ENCODE measurements at places on chromosomes 6 and 20.
A peak's percentile ranks its signal among the peaks of the same experiment; 100 is the strongest.

DNA sequence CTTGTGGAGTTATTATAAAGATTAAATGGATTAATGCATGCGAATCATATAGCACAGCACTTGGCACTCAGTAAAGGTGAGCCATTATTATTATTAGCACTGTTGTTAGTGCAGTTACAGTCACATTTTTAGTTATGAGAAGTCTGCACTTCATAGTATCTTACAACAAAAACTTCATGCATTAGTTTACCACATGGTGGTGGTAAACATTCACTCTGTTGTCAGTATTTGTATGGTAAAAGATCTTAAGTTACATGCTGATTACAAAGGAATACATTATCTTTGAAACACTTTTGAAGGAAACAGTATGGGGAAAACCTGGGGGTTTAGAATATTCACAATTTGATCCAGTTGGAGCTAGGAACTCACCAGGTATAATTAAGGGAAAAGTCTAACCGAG lies 20.8 kb downstream of the TMEM14A start:
- H3K27ac ChIP-seq: no peak overlapping the region
- no peak overlapping the region for H3K4me3 ChIP-seq

DNA sequence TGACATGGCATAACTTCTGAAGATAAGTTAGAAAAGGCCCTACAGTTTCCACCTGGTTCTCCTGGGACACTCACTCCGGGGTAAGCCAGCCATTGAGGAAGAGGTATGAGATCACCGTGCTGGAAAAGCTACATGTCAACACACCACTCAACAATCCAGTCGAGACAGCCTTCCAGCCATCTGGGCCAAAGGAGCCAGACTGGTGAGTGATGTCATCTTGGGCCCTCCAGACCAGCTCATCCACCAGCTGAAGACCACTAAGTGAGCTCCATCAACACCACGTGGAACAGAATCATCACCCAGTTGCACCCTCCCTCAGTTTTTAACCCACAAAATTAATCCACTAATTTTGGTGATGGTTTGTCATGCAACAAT lies 32.3 kb upstream of the RSPO4 start:
- no peak for DNase-seq
- H3K27ac ChIP-seq: no peak overlapping the region
- H3K4me1 ChIP-seq: peaks cover 8% of the 10 kb centered on the region
- H3K4me3 ChIP-seq: no peak overlapping the region

- H3K27ac ChIP-seq: no peak overlapping the region
- DNase-seq: peak; percentile 62
- no peaks in the 10 kb centered on the region for H3K36me3 ChIP-seq
- no peaks in the 10 kb centered on the region for H3K27me3 ChIP-seq
- H3K4me1 ChIP-seq: peaks cover 14% of the 10 kb centered on the region
These were observed 79.7 kb downstream of the SYNJ2 start for GRCh38 chr6:158061361-158061708.

DNA sequence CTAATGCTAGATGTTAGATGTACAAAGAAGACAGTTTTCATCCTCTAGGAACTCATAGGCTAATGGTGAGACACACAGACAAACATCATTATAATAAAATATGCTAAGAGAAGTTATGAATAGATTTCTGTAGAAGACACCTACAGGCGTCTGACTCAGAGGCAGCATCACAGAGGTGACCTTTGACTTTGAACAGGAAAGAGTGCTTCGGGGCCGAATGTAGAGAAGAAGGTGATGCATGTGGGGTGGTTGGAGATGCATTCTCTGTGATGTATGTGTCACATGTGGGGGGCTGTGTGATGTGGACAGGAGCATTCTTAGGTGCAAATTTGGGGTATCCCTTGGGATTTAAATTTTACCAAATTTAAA lies 6.8 kb downstream of the GUCA1A start:
- peaks cover 14% of the 10 kb centered on the region for H3K27me3 ChIP-seq
- H3K4me1 ChIP-seq: no peaks in the 10 kb centered on the region
- H3K27ac ChIP-seq: no peak overlapping the region
- DNase-seq: no peak
- H3K36me3 ChIP-seq: no peaks in the 10 kb centered on the region

DNA sequence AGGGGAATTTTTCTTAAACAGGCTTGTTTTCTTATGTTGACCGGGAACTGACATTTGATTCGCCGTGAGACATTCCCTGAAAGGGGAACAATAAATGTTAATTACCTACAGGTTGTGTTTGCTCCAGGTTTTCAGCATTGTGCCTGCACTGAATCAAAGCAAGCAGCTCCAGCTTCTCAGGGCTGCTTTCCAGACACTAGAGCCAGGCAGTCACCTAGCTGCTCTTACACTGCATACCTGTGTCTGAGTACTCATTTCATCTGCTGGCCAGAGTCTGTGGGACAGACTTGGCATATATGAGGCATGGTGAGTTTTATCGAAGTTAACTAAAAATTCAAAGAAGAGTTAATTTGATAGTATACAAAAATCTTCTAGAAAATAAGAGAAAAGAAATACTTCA lies 951.8 kb upstream of the MAP3K7 start:
- DNase-seq: no peak
- no peak overlapping the region for H3K4me3 ChIP-seq
- no peaks in the 10 kb centered on the region for H3K36me3 ChIP-seq
- no peaks in the 10 kb centered on the region for H3K27me3 ChIP-seq
- H3K4me1 ChIP-seq: no peaks in the 10 kb centered on the region

DNA sequence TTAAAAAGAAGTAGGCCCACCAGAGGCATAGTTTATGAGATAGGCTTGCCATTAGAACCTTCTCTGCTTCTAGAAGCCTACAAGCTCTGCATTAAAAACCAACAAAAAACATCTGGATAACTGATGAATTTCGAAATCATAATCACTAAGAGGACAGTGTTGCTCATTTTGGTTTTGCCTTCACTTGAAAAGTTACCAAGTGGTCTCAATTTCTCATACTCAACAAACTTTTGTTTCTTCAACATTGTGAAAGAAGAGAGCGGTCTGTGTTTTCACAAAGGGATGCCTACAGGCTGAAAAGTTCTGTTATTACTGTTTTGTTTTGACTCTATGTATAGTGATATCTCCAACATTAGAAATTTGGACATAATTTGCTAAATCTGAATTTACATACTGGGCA lies 98.9 kb downstream of the PDSS2 start:
- no peak overlapping the region for H3K4me3 ChIP-seq
- H3K27me3 ChIP-seq: no peaks in the 10 kb centered on the region
- peaks cover 5% of the 10 kb centered on the region for H3K36me3 ChIP-seq
- no peak for DNase-seq
- H3K4me1 ChIP-seq: no peaks in the 10 kb centered on the region

DNA sequence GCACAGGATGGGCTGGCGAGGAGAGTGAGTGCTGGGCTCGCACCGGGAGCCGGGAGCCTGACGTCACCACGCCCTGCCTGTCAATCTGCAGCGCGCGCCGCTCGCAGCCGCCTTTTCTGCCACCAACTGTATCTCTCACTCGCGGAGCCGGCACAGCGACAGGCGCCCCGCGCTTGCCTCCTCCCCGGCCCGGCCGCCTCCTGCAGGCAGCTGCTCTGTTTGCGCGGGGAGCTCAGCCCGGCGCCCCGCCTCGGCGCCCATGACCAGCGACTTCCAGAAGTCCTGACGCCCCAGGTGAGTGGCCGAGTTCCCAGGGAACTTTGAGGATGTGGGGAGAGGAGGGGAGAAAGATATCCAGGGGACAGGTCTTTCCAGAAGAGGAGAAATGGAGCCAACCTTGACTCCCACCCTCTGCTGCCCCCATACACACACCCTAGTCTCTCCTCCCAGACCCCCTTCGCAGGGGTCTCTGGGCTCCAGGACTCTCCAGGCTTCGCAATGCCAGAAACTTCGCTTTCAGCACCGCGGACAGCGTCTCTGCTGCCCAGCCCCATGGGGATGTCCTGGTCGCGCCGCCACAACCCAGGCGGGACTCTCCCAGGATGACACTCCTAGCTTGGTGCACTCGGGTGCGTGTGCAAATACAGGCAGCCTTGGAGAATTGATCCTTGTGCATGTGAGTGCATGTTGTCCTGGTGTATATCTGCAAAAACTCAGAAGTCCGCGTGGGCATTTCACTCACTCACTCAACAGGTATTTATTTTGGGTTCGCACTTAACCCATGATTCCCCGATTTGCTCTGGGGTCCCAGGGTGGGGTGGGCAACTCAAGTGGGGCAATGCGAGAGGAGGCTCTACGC lies at the start of gene GPR6:
GPR6 (plus strand) TSS at position 138 of the 859 bp plus-strand sequence. CDS start 802 bp downstream, outside the sequence.
- H3K36me3 ChIP-seq: no peaks in the 10 kb centered on the region
- no peak within 1 kb of the TSS for H3K4me3 ChIP-seq
- no peak within 1 kb of the TSS for H3K27ac ChIP-seq
- DNase-seq: peak; percentile 83
- H3K4me1 ChIP-seq: no peaks in the 10 kb centered on the region

GRCh38 chr20:5719861-5720403 lies 30.3 kb upstream of the SHLD1 start:
- H3K4me3 ChIP-seq: no peak overlapping the region
- H3K27ac ChIP-seq: no peak overlapping the region
- no peaks in the 10 kb centered on the region for H3K27me3 ChIP-seq
- H3K4me1 ChIP-seq: peaks cover 8% of the 10 kb centered on the region
- H3K36me3 ChIP-seq: no peaks in the 10 kb centered on the region

- peak overlapping the region; percentile 51 for H3K27ac ChIP-seq
- H3K27me3 ChIP-seq: no peaks in the 10 kb centered on the region
- no peak overlapping the region for H3K4me3 ChIP-seq
- H3K4me1 ChIP-seq: no peaks in the 10 kb centered on the region
- DNase-seq: peak; percentile 87
These were observed 468.0 kb downstream of the PREX1 start for GRCh38 chr20:48359692-48360341.

DNA sequence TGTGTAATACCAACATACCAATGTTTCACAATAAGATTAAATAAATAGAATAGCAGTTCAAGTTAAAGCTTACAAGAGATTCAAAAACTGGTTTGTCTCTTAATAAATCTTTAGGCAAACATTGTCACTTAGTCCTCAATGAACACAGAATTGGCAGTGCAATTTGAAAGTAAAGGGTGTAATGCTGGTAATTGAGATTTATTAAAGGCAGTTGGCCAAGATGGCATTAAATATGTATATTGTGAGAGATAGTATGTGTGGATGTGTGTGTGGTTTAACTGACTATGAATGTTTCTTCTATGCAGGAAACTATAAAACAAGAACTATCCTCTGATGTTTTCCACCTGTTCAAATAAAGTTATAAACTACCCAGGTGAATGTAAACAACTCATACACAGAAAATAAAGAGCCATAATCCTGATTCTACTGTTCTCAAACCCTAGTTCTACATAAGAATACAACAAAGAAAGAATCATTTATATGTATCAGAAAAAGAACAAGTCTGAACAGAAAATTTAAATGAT lies 267.9 kb upstream of the PTCHD4 start:
- H3K36me3 ChIP-seq: no peaks in the 10 kb centered on the region
- no peaks in the 10 kb centered on the region for H3K4me1 ChIP-seq

DNA sequence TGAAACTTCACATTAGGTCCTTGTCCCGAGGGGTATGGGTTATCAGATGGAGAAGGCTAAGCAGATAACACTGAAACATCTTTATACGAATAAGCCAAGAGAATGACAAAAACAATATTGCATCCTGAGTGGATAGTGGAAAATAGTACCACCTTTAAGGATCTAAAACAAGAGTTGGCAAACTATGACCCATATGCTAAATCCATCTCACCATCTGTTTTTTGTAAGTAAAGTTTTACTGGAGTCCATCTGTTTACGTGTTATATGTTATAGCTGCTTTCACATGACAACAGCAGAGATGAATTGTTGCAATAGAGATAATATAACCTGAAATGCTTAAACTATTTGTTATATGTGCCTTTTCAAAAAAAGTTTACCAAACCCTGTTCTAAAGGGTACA lies 76.1 kb upstream of the TRDN start:
- no peaks in the 10 kb centered on the region for H3K27me3 ChIP-seq
- H3K36me3 ChIP-seq: no peaks in the 10 kb centered on the region
- H3K27ac ChIP-seq: no peak overlapping the region
- DNase-seq: no peak
- no peaks in the 10 kb centered on the region for H3K4me1 ChIP-seq

GRCh38 chr6:154388803-154389202 lies 32.2 kb upstream of the IPCEF1 start:
- no peaks in the 10 kb centered on the region for H3K4me1 ChIP-seq
- no peak for DNase-seq
- no peaks in the 10 kb centered on the region for H3K36me3 ChIP-seq
- no peak overlapping the region for H3K4me3 ChIP-seq
- H3K27ac ChIP-seq: no peak overlapping the region

DNA sequence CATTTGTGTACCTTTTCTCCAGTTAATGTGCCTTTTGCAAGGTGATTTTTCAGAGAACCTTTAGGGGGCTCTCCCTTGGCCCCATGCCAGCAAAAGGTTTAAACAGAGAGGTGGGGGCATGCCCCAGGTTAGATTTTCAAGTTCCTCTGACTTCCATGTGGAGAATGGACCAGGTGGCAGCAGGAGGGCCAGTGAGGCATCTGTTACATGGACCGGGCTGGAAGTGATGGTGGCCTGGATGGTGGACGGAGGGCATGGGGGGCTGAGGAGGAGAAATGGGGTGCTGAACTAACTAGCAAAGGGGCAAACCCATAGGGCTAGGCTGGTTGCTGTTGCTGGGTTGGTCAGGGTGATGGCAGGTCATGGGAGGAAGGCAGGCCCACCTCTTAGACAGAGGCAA lies 20.7 kb upstream of the BPI start:
- no peaks in the 10 kb centered on the region for H3K36me3 ChIP-seq
- H3K27ac ChIP-seq: no peak overlapping the region
- DNase-seq: no peak
- H3K4me3 ChIP-seq: no peak overlapping the region
- no peaks in the 10 kb centered on the region for H3K27me3 ChIP-seq

All from spleen (tissue), 13 donors.